ENCODE measurements at places on chromosomes 1 and 21. TPM values are rescaled to one million over a fixed set of nuclear protein-coding genes. Genes with fewer than 3 reads are reported as not detected.

DNA sequence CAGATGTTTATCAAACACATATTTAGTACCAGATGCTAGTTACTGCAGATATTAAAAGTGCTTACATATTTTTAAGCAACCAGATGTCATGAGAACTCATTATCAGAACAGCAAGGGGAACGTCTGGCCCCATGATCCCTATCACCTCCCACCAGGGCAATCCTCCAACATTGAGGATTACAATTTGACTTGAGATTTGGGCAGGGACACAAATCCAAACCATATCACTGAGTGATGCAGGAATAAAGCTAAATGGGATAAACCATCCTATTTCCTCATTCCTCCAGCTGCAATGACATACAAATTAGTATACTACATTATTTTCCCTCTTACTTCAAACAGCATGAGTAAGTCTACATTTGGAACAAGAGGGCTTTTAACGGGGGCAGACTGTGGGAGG lies 3.1 kb upstream of the KCNK2 start:
- no peak for DNase-seq
- H3K27ac ChIP-seq: no peak overlapping the region
- H3K27me3 ChIP-seq: peaks cover 5% of the 10 kb centered on the region
- no peak overlapping the region for H3K4me3 ChIP-seq
- H3K36me3 ChIP-seq: no peaks in the 10 kb centered on the region

DNA sequence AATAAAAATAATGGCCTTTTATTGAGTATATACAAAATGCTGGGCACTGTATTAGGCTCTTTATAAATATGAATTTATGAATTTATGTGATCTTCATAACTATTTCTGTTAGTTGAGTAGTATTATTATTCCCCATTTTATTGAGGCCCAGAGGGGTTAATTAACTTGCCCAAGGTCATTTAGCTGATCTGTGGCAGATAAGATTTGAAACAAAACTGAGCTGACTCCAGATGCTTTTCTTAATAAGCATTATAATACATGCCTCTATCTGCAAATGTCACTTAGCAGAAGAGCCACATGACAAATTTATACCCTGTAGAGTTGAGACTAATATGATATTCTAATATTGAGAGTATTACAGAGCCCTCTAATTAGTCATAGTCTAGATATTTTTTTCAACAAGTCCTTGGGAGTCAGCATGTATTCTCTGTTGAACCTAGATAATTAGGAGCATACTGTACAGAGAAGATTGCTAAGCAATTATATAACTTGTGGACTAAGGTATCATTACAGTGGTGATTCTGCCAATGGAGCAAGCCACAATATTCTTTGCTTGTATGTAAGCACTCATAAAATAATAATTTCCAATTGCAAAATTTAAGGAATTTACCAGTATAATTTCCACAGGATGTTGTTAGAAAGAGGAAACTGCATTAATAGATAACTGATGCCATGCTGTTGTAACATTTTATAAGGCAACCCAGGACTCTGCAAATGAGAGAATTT lies 112.0 kb downstream of the LRRC40 start:
- H3K4me1 ChIP-seq: no peaks in the 10 kb centered on the region
- no peaks in the 10 kb centered on the region for H3K27me3 ChIP-seq

DNA sequence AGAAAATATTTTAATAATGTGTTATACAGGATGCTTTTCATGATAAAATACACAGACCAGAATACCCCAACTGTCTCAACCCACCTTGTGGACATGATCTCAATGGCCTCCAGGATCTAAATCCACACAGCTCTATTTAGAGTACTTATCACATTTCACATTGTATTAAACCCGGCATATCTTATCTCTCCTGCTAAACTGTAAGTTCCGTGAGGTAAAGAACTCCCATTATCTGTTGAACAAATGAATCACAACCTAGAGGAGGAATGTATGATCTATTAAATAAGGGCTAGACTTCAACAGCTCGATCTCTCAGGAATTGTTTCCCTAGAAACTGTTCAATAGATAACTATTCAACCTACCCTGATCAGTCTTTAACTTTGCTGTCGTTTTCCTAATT lies 6.9 kb downstream of the ETV3 start:
- no peak overlapping the region for H3K4me3 ChIP-seq
- H3K4me1 ChIP-seq: peaks cover 7% of the 10 kb centered on the region
- H3K27me3 ChIP-seq: no peaks in the 10 kb centered on the region
- H3K36me3 ChIP-seq: peaks cover 95% of the 10 kb centered on the region

GRCh38 chr1:57517587-57518374 lies 93.9 kb upstream of the DAB1 start:
- no peaks in the 10 kb centered on the region for H3K4me1 ChIP-seq
- no peaks in the 10 kb centered on the region for H3K27me3 ChIP-seq
- H3K4me3 ChIP-seq: no peak overlapping the region
- no peak overlapping the region for H3K27ac ChIP-seq

GRCh38 chr1:215132156-215132555 lies 49.6 kb downstream of the KCNK2 start:
- H3K4me1 ChIP-seq: no peaks in the 10 kb centered on the region
- DNase-seq: no peak
- no peak overlapping the region for H3K27ac ChIP-seq

GRCh38 chr1:84653130-84653677 lies 37.1 kb downstream of the SSX2IP start:
- H3K27me3 ChIP-seq: no peaks in the 10 kb centered on the region
- no peaks in the 10 kb centered on the region for H3K36me3 ChIP-seq
- DNase-seq: no peak
- H3K4me3 ChIP-seq: no peak overlapping the region
- H3K4me1 ChIP-seq: no peaks in the 10 kb centered on the region
- no peak overlapping the region for H3K27ac ChIP-seq

The CADM3 gene
- total RNA-seq: 1.2 TPM

DNA sequence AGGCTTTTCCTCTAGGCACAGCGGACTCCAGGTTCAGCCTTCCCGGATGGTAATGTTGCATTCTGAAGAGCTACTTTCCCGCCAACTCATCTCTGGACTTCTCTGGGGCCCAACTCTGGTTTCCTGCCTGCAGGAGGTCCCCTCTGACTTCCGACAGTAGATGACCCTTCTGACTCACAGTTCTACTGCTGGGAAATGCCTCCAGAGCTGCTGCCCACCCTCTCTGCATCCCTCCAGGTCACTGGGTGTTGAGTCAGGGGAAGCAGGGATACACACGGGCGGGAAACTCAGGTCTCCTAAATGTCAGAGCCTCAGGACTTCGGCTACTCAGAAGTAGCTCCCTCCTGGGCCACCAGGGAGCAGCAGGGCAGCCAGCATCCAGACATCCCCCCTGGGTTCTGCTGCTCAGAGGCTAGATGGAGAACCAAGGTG lies 2.1 kb upstream of the KIF21B start:
- no peak for DNase-seq
- H3K4me1 ChIP-seq: peaks cover 18% of the 10 kb centered on the region
- no peak overlapping the region for H3K4me3 ChIP-seq
- H3K36me3 ChIP-seq: no peaks in the 10 kb centered on the region
- H3K27ac ChIP-seq: no peak overlapping the region
- no peaks in the 10 kb centered on the region for H3K27me3 ChIP-seq

The FCRL4 gene
- total RNA-seq: not detected

- no peaks in the 10 kb centered on the region for H3K27me3 ChIP-seq
- H3K4me1 ChIP-seq: peaks cover 71% of the 10 kb centered on the region
- H3K27ac ChIP-seq: peak overlapping the region; percentile 66
- peak overlapping the region; percentile 16 for H3K4me3 ChIP-seq
- H3K36me3 ChIP-seq: peaks cover 65% of the 10 kb centered on the region
- DNase-seq: peak; percentile 89
These were observed 34.9 kb upstream of the PPP1R15B start for GRCh38 chr1:204446413-204447111.

DNA sequence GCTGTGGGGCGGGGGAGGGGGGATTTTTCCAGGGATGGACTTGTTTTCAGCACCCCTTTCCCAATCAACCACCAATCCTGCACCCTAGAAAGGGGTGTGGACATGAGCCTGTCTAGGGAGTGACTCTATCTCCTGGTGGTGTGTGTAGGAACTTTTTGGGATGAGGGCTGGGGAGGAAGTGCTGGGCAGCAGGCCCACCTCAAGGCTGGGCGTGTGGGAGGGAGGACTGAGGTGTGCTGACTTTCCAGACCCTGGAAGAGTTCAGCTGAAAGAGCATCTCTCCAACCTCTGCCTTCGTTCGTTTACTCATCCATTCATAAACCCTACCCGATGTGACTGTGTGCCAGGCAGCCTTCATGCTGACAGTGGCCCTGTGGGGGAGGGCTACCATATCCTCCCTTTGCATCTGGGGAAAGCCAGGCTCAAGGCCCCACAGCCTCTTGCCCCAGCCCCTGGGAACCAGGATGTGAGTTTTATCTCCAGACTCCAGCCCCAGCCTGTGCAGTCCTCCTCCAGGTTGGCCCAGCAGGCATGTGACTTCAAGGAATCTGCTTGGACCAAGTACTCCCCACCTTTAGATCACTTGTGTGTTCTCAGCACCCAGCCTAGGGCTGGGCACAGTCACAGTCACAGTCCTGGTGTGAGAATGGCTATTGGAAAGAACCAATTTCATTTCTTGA lies 6.7 kb downstream of the KNCN start:
- H3K4me3 ChIP-seq: no peak overlapping the region
- no peak for DNase-seq
- no peaks in the 10 kb centered on the region for H3K36me3 ChIP-seq
- H3K27ac ChIP-seq: no peak overlapping the region
- peaks cover 25% of the 10 kb centered on the region for H3K27me3 ChIP-seq

The SLC41A1 gene
- total RNA-seq: 87.7 TPM

The OR2L5 gene
- total RNA-seq: not detected

The KRTAP10-4 gene
- not detected for total RNA-seq

- DNase-seq: no peak
- H3K27ac ChIP-seq: no peak overlapping the region
- H3K27me3 ChIP-seq: no peaks in the 10 kb centered on the region
- no peaks in the 10 kb centered on the region for H3K36me3 ChIP-seq
- H3K4me1 ChIP-seq: peaks cover 11% of the 10 kb centered on the region
These were observed 4.8 kb downstream of the DNAI4 start for GRCh38 chr1:66919828-66920227.

DNA sequence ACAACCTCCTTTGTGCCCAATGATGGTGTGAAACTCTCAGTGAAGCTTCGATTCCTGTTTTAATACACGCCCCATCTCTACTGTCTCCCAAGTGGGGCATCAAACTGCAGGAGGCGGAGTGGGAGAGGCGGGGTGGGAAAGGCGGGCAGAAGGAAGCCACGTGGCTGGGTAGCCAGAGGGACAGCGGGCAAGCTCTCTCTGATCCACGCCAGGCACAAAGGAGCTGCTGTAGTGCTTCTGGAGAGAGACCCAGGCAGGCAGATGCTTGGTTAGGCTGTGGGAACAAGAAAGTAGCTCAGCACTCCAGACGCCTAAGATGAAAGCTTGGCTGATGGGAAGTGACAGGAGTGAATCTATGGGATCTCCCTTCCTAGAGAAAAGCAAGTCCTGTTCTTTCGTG lies 25.7 kb downstream of the TRIM67 start:
- no peaks in the 10 kb centered on the region for H3K4me1 ChIP-seq
- no peak overlapping the region for H3K27ac ChIP-seq
- no peak for DNase-seq
- no peaks in the 10 kb centered on the region for H3K27me3 ChIP-seq
- no peaks in the 10 kb centered on the region for H3K36me3 ChIP-seq

GRCh38 chr1:211735208-211736170 lies 60.1 kb upstream of the NEK2 start:
- no peaks in the 10 kb centered on the region for H3K27me3 ChIP-seq
- no peak overlapping the region for H3K27ac ChIP-seq
- no peak for DNase-seq
- H3K4me3 ChIP-seq: no peak overlapping the region

GRCh38 chr1:85303440-85304162 lies 27.2 kb upstream of the BCL10 start:
- no peak for DNase-seq
- no peaks in the 10 kb centered on the region for H3K36me3 ChIP-seq

DNA sequence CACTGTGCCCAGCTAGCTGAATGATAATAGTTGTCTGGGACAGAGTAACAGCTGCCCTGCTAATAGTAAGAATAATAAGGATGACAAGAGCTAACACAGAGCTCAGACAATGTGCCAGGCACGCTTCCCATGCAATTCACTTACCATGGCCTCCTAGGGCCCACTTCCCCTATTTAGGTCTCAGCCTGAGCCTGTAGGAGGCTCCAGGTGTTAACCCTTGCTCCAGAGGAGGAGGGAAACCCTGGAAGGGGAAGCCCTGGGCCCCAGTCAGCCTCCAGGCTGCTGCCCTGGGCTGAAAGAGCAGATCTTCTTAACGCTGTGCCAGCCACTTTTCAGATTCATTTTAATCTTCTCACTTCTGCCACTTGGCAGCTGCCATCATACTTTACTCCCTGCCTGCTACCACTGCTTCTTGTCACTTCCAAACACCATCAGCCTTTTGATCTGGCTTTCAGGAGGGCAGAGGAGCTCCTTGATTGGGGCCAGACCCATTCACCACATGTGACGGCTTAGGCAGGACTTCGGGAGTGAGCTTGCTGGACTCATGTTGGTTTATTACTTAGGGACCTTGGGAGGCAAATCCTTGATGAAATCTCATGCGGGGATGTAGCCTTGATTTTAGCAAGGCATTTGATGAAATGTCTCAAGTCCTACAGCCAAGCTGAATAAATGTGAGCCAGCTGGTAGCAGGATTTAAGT lies 66.7 kb upstream of the PARP1 start:
- H3K27ac ChIP-seq: no peak overlapping the region
- no peaks in the 10 kb centered on the region for H3K27me3 ChIP-seq
- DNase-seq: no peak
- H3K4me1 ChIP-seq: no peaks in the 10 kb centered on the region
- H3K4me3 ChIP-seq: no peak overlapping the region

DNA sequence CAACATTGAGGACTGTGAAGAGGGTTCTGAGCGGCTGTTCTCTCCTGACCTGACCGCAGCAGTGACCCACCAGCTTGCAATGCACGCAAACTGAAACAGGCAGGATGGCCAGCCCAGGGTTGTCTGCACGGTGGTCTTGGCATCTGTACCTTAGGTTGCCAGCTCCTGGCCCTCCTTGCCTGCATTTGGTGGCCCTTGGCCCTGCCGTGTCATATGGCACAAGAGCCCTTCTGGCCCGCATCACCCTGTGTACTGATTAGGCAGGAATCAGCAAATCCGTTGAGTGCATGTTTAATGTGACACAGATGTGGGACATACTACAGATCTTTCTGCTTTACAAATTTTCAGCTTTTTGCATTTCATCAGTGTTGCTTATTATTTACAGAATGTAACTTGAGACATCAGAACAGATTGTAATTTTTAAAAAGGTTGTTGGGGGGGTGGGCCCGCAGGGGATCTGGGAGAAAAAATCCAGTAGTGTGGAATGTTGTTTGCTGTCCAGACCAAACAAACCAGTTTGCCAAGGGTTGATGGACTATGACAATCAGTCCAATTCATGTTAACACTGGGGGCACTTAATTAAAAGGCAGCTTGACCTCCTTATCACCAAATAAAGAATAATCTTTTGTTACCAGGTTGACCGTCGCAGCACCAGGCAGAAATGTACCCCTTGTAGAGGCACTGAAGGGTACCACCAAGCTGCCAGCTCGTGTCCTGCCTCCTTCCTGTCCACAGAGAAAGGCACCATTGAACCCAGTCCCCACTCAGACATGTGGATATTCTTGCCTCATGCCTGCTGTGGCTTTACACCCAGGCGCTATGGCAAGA lies 132.6 kb downstream of the DHRS3 start:
- H3K4me1 ChIP-seq: peaks cover 41% of the 10 kb centered on the region
- H3K27ac ChIP-seq: peak overlapping the region; percentile 75
- no peaks in the 10 kb centered on the region for H3K36me3 ChIP-seq
- no peaks in the 10 kb centered on the region for H3K27me3 ChIP-seq
- H3K4me3 ChIP-seq: no peak overlapping the region

GRCh38 chr1:166233750-166234366 lies 67.1 kb upstream of the FAM78B start:
- H3K4me1 ChIP-seq: no peaks in the 10 kb centered on the region
- H3K36me3 ChIP-seq: no peaks in the 10 kb centered on the region
- no peak overlapping the region for H3K4me3 ChIP-seq
- H3K27me3 ChIP-seq: no peaks in the 10 kb centered on the region
- H3K27ac ChIP-seq: no peak overlapping the region

The AMY2A gene
- not detected for total RNA-seq

All from psoas muscle (tissue), 8 donors.